ENCODE measurements at places on chromosomes 4 and X.

DNA sequence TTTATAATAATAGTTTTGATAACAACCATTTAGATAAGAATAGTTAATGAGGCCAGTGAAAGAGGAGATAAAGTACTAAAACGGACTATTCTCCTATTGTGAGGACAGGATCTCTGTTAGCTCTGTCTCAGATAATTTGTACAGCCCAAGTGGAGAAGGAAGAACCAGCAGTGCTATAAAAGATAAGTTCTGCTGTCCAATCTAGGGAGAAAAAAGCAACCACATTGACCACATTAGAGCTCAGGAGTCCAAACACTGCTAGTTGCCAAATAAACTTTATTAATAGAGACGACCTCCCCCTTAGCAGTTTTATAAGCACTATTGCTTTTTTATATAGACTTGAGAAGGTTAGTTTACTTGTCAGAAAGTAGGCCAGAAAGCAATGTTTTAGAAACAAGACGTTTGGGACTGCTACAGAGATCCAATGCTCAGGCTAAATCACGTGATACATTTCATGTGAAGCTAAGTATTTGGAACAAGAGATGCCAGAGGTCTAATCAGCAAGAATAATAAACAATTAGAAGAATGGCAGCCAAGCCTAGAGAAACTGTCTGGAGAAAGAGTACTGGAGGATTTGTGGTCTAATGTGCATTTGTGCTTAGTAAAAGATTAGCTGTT is 15.9 kb downstream of the IL15 start:
- DNase-seq = no peak

DNA sequence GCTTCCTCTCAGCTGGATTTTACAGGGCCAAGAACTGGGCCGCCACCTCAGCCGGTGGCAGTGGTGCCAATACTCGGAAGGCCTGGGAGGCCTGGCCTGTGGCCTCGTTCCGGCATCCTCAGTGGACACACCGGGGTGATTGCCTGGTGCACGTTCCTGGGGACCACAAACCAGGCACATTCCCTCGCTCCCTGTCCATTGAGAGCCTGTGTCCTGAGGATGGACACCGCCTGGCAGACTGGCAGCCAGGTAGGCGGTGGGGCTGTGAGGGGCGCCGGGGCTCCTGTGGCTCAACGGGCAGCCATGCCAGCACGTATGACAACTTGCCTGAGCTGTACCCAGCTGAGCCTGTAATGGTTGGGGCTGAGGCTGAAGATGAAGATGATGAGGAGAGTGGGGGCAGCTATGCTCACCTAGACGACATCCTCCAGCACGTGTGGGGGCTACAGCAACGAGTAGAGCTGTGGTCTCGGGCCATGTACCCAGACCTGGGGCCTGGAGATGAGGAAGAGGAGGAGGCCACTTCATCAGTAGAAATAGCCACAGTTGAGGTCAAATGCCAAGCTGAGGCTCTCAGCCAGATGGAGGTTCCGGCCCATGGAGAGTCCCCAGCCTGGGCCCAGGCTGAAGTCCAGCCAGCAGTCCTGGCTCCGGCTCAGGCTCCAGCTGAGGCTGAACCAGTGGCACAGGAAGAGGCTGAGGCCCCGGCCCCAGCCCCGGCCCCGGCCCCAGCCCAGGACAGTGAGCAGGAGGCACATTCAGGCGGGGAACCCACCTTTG is 70.4 kb downstream of the STARD8 start:
- no peak for DNase-seq

- peak; percentile 88 for DNase-seq
Measured at GRCh38 chrX:43474321-43474720, 181.8 kb upstream of the MAOA start.

DNA sequence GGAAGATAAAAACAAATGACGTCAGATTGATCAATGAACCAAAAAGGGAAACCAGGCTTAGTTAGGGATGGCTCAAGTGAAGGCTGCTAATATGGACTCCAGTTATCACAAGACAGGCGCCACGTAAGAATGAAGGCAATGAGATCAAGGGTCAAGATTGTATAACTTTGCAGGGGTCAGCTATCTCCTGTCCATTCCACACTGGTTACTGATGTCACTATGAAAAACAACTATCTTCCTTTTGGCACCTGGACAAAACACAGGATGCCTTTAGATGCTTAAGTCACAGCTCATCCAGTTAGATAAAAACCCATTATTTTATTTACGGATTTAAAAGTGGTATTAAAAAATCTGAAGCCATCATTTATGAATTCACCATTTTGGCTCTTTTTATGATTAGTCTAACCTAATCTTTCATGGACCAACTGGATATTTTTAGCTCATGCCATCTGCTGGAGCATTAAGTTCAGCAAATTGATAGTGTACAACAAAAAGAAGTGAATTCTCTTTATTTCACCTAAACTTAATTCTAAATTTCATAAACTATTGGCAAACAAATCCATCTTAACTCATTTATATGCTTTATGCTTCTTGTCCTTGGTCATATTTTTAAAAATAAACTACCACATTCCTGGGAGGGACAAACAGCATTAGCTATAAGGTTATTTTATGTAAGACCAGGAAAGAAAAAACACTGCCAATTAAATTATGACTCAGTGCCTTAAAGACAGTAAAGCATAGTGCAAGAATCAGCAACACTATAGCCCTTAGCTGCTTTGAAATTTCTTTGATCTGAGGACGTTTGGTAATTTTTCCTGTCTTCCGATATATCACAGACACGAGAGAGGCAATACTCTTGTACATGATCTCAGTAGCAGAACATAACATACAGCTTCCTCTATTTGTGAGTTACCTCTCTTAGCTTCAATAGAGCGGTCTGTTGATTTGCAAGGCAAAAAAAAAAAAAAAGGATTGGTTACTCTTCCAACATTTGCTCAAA is 27.0 kb downstream of the DHX15 start:
- peak; percentile 81 for DNase-seq

DNA sequence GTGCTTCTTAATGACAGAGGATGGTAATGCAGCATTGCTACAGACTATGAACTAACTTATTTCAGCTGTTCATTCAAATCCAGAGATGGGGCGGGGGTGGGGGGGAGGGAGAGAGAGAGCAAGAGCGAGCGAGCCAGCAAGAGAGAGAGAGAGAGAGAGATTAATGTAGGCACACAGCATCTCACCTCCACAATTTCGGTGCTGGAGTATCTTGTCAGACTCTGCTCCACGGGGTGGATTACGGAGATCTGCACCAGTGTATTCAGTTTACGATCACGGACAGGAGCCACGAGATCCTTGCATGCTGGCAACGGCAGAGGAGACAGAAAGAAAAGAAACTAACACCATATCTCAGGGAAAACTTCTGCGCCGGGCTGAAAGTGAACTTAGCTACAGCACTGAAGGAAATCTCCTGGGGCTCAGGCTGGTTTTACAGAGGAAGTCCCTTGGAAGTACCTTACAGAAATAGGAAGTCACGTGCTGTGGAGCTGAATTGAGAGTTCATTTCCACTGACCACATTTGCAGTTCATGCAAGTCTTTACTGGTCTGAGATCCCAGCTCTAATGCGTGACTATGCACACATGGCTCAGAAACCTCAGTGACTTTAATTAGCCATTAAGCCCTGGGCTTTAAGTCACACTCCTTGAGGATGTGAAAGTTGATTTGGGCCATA is 440.9 kb downstream of the INPP4B start:
- peak; percentile 14 for DNase-seq

DNA sequence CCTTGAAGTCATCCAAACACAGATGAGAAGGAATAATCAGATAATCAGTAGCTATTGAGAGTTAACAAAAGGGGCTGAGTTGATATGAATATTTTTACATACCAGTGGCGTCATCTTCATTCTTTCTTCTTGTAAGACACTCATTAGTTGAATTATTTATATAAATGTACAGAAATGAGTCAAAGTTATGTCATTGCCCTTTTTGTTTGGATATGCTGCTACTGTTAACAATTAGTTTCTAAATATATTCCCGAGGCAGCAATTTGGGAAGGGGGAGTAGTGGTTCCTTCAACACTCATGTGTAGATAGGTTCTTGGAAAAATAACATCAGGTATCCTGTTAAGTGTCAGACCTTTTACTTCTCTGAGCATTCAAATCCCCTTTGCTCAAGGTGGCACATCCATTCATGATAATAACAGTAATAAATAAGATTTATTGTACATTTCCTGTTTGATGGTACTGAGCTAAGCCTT is 436.6 kb downstream of the SPRY1 start:
- no peak for DNase-seq

DNA sequence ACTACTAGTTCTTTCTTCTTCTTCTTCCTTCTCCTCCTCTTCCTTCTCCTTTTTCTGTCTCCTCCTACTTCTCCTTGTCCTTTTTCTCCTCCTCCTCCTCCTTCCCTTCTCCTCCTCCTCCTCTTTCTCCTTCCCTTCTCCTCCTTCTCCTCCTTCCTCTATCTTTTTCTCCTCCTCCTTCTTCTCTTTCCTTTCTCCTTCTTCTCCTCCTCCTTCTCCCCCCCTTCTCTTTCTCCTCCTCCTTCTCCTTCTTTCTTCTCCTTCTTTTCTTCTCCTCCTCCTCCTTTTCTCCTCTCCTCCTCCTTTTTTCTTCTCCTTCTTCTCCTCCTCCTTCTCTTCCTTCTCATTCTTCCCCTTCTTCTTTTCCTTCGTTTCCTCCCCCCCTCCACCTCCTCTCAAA is 21.8 kb upstream of the NAP1L5 start:
- DNase-seq = no peak

DNA sequence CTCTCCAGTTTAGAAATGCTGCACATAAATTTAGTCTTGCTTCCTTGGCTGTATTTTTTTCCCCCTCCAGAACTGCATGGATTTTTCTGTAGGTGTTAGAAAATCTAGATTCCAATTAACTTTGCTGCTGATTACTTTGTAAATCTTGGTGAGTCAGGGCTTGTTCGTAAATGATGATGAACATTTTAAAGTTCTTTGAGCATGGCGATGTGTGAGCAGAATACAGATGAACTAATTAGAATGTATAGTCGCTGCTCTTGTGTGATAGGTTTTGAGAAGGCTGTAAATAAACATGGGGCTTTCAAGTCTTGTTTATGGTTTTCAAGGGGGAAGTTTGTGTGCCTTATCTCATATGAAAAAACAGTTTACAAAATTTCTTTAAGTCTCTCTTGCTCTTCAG is 23.3 kb downstream of the LIMCH1 start:
- no peak for DNase-seq

- DNase-seq = no peak
Measured at GRCh38 chr4:7003879-7004240, 39.3 kb upstream of the TADA2B start.

- no peak for DNase-seq
Measured at GRCh38 chr4:41927796-41928499, 7.3 kb upstream of the TMEM33 start.

GRCh38 chrX:134773041-134773440 is 114.8 kb upstream of the PLAC1 start:
- no peak for DNase-seq

GRCh38 chrX:14363728-14364127 is 165.6 kb upstream of the GLRA2 start:
- DNase-seq = no peak

GRCh38 chrX:93580634-93581033 is 92.7 kb downstream of the NAP1L3 start:
- no peak for DNase-seq

GRCh38 chrX:33194876-33195433 is 16.4 kb downstream of the DMD start:
- DNase-seq = no peak

DNA sequence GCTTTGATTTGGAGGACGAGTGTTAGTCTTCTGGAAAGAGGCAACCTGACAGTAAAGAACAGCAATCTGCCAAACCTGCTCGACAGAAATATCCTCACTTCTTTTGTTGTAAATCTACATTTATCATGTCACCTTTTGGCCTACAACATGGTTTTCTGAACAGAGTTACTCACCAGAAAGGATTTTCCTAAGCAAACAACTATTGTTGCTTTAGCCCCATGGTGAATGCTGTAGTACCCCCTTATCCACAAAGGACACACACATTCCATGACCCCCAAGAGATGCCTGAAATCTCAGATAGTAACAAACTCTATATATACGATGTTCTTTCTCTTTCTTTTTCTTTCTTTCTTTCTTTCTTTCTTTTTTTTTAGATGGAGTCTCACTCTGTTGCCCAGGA is 42.7 kb downstream of the TMEM150C start:
- DNase-seq = no peak

DNA sequence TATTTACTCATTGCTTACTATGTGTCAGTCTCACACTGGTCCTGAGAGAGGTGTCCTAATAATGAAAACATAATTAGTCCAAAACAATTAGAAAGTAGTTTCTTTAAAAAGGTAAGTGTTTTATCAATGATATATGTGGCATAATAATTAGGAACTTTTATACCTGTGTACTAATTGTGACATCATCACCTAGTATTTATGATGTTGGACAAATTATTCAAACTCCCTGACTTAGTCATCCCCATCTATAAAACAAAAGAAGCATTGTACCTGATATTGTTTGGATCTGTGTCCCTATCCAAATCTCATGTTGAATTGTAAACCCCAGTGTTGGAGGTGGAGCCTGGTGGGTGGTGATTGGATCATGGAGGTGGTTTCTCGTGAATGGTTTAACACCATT is 15.8 kb upstream of the ARHGEF38 start:
- DNase-seq = no peak

- no peak for DNase-seq
Measured at GRCh38 chr4:148151806-148152205, 290.4 kb downstream of the NR3C2 start.
